Stimulated activated CD4-positive, alpha-beta T cell treated with anti-CD3 and anti-CD28 coated beads, Interleukin-15, amount 100 ng/mL, for 24 hours (primary cell): ENCODE measurements at places on chromosomes 2 and 18.

DNA sequence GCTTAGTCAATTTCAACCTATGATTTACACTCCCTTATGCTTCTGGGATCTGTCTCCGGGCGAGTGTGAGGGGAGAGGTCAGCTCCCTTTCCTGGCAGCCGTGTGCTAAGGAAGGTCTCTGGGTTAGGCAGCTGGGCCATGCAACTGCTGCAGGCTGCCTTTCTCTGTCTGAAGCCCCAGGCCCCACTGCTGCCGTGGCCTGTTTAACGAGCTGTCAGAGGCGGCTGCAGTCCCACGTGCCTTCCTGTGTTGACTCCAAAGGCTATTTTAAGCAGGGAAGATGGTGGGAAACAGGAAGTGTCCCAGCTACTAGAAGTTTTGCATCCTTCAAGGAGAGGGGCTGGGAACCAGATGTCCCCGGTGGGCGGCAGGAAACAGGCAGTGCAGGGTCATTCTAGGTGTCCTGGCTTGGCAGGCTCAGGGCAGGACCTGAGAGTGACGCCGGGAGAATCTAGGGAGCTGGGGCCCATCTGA, 186.4 kb downstream of the TNS1 start:
- no peak for DNase-seq

DNA sequence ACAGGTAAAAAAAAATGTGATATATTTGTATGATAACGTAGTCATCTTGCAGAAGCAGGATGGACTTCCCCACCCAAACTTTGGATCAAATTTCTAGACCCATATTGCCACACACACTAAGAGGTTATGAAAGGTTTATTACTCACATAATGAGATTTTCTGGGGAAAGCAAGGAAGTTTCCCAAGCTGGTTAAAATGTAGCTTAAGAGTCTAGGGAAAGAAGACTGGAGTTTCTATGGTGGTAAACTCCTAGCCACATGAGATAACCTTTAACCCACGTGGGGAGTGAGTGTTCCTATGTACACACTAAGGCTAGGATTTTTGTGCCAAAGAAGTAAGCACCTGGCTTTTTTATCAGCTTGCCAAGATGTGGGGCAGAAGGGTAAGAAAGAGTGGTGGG, 335.7 kb upstream of the UBE2E3 start:
- no peak for DNase-seq

DNA sequence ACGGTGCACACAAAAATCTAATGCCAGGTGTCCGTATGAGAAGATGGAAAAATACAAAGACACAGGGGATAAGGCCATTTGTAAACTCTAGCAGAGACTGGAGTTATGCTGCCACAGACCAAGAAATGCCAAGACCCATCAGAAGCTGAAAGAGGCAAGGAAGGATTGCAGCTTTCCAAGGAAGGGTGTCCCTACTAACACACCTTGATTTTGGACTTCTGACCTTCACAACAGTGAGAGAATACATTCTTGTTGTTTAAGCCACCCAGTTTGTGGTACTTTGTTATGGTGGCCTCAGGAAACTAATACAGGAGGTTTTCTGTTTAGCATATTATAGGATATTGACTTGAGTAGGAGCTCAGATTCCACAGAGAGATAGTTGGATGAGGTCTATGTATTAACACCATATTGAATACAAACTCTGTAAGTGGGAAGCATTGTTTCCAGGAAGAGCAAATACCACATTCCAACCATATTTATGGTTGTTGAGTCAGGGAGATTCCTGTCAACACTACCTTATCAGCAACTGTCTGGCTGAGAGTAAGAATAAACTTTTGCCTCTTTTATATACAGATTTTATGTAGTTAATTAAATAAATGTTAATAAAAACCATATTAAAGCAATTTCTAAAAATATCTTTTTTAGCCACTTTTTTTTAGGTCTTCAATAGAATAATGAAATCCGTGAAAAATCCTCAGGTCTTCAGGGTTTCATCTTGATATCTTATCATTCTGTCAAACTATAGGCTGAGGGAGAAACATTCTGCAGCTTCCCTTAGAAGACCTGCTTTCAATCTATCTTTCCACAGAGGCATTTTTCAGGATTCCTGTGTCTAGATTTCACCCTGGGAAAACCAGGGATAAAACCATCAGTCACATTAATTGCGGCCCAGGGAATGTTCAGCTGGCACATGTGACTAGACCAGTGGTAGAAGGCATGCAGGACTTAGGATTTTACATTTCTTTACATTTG, 35.4 kb upstream of the HNMT start:
- no peak for DNase-seq

DNA sequence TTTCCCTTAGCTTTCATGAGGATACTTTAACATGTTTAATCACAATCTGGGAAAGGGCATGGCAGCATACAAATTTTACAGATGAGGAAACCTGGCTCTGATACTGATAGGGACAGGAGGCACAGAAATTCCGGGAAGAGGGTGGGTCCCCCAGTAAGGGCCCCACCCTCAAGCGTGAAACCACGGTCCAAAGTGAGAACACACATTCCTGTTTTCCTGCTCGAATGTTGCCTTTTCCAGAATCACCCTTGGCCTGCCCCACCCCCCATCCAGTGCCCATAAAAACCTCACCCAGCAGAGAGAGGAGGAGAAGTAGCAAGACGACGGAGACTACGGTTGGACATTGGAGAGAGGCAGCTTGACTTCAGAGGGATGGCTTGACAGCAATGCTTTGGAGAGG, 98.2 kb downstream of the HIBCH start:
- no peak for DNase-seq

- DNase-seq, result peak; percentile 3
Measured at GRCh38 chr2:15942711-15943345, 2.5 kb downstream of the MYCN start.

DNA sequence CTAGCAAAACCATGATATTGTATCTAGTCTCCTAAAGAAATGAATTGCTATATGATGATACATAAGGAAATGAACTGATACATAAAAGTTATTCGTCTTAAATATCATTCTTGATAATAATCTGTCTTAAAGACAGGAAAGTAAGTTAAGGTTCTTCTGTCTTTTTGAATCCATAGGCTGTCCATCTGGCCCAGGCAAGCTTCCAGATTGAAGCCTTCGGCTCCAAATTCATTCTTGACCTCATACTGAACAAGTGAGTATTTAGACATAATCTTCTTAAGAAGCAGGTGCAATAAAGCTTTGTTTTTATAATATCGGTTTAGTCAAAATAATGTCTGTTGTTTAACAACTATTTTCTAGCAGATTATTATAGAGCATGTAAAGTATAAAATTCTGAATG, 37.7 kb downstream of the ADAM23 start:
- DNase-seq, result no peak

GRCh38 chr2:105134081-105134480, 96.2 kb downstream of the MRPS9 start:
- no peak for DNase-seq

DNA sequence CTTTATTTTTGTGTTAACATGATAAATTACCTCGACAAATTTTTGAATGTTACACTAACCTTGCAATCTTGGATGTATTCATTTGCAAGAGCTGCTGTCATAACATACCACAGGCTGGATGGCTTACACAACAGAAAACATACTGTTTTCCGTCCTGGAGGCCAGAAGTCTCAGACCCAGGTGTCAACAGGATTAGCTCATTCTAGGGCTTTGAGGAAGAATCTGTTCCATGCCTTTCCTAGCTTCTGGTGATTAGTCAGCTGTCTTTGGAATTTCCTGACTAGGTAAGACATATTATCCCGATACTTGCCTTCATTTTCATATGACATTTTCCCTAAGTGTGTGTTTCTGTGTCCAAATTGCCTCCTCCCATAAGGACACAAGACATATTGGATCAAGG, 188.6 kb upstream of the CDH19 start:
- no peak for DNase-seq

DNA sequence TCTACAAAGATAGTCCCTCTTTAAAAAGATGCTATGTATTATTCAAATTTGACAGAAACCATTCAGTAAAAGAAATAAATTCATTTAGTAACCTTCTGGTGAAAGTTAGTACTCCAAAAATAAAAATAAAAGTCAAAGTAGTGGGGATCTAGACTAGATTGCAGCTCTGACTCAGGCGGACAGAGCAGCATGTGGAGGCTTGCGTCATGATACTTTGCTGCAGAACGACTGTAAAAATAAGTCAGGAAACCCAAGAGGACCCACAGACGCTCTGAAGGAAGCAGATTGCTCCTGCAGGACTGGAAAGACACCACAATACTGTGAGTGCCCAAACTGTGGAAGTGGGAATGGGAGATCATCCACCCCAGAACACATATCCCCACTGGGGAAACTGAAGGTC, 301.9 kb downstream of the RIT2 start:
- DNase-seq, result no peak

DNA sequence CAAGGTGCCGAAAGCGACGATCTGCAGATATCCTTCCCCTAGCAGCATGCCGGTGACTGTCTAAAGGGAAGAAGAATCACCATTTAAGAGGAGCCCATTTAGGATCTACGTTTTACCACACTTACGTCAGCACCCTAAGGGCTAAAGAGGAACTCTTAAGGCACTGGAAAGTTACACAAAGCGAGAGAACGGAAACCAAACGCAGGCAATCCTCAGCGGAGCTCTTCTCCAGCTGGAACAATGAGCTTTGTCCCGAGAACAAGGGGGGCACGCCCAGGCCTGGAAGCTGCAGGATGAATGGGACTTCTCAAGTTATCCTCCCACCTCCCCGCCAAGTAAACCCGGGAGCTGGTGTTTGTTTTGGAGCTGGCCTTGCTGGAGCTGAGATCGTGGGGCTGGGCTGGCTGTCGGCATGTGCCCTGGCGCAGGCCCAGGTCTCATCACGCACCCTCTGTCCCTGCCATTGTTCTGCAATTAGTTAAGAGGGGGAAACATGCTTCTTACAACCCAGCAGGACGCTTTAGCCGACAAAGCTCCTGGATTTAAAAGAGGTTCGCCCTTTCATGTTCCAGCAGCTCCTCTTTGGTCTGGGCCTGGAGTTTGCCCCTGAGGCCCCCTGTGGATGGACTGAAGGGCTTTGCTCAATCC, 36.4 kb downstream of the PXDN start:
- no peak for DNase-seq

GRCh38 chr2:169001116-169001815, 29.9 kb downstream of the ABCB11 start:
- peak; percentile 4 for DNase-seq

GRCh38 chr18:23391156-23391555, 61.9 kb upstream of the RIOK3 start:
- no peak for DNase-seq

GRCh38 chr2:43084699-43085091, 141.7 kb downstream of the ZFP36L2 start:
- DNase-seq, result no peak

GRCh38 chr2:118351796-118352195, 263.5 kb downstream of the INSIG2 start:
- DNase-seq, result no peak

- no peak for DNase-seq
Measured at GRCh38 chr2:187526792-187527191, 27.4 kb downstream of the TFPI start.

DNA sequence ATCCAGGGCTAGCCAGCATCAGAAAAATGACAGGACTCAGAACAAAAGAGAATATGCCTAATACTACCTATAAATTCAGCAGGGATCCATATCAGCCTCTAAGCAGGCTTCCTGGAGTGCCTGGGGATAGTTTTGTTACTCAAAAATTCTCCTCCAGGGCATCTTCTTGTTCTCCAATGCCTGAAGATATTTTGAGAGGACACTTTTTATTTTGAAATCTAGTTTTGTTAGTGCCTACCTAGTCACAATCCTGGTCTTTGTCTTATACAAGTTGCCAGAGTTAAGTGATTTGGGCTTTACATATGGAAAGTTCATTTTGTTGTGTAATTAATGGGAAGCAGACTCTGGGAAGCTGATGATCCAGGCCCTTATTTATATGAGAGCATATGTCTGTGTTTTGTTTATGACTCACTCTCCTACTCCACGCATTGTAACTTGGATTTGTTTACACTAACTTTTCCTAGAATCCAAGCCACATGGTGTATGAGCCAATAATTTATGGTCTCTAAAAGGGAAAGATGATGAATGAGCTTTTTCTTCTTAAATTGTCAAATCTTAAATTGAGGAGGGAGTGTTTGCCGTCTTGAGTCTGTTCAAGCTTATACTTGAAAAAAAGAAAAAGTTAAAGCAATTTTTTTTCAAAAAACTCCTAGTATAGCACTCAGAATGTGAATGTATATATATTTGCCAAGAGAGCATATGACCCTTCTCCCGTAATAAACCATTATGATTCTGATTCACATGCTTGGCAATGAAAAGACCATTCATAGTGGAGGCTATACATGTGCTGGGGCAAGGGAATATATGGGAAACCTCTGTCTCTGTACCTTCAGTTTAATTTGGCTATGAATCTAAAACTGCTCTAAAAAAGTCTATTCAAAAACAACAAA, 370.3 kb downstream of the SETBP1 start:
- DNase-seq, result no peak

- DNase-seq, result no peak
Measured at GRCh38 chr2:195700480-195700879, 43.5 kb downstream of the SLC39A10 start.
